ENCODE measurements at places on chromosomes 4 and X.

GRCh38 chr4:90582087-90582486 lies 454.9 kb downstream of the CCSER1 start:
- DNase-seq: no peak

DNA sequence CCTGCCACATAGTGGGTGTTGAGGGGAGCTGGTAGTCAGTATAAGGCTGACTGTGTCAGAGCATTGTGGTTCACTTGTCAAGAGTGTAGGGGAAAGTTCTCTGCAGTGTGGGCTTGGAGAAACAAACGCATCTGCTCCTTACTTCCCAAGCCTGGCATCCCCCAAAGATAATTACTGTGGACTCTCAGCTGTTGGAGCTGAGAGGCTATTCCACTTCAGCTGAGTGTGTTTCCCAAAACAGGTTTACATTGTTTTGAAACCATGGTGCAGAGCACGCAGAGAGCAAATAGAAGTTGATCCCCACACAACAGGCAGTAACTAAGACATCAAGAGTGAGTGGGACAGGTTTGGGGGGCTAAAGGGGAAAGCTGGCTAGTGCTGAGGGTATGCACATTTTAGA lies 181.0 kb upstream of the EOLA2 start:
- no peak for DNase-seq

DNA sequence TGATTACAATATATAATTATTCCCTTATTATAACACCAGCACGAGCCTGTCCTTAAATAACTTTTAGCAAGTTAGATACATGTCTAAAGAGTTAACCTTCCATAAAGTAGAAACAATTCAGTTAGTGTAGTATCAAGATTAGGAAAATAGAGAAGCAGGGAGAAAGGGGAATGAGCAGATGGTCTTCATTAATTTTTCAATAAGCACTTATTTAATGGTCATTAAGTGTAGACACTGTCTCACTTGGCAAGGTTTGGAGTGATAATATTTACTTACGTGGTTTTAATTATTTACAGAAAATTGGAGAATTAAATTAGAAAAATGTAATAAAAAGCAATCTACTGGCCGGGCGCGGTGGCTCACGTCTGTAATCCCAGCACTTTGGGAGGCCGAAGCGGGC lies 99.7 kb downstream of the PDS5A start:
- no peak for DNase-seq

DNA sequence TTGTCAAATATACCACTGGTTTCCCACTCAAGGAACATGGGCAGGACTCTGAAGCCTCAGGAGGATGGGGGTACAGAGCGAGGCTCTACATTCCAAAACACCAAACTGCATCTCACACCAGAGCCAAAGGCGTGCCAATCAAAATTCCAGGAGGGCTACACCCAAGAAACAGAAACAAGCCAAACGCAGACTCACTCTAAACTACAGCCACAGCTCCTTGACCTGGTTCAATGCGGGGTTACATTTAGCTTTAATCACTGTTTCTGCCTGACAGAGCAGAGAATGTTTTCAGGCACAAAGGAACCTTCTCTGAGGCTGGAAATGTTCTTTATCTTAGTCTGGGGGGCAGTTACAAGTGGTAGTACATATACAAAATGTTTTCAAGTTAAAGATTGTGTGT lies 2121.5 kb upstream of the AGA start:
- DNase-seq: no peak

- DNase-seq: peak; percentile 3
Observed at GRCh38 chr4:5631352-5632065, 76.8 kb downstream of the EVC2 start.

- no peak for DNase-seq
Observed at GRCh38 chr4:10180927-10181744, 64.5 kb upstream of the WDR1 start.

GRCh38 chr4:1975391-1975801 lies 33.4 kb downstream of the NELFA start:
- no peak for DNase-seq

- DNase-seq: no peak
Observed at GRCh38 chr4:97072666-97073065, 1070.6 kb downstream of the STPG2 start.

DNA sequence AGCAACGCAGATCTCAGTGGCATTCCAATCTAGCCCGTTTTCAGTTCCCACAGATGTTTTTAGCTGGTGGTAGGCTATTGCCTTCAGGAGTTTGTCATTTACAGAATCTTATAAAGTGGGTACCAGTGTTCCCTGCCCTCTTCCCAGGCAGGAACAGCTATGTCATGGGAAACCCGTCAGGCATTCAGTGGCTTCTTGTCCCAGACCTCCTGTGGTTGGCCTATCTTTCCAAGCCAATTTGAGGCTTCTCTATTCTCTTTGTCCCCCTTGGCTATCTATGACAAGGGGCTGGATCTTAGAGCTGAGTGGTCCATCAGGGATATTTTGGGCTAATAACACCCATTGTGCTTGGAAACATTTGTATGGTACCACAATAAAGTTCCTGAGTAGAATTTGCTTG lies 33.6 kb upstream of the RPL34 start:
- no peak for DNase-seq

DNA sequence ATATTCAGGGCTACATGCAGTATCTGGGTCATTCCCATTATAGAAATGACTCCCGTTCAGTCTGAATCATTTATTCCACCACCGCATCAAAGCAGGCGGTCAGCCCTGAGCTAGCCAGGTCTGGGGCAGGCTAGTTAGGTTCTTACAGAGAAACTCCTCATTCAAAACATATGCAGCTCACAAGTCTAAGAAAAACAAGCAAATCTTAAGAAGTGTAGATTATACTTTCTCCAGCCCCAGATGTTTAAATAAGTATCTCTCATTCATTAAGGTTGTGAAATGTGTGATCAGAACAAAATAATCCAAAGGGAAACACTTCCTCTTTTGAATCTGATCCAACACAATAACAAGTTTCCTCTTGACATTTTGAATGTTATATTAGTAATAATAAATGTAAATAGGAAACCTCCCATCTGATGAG lies 441.9 kb downstream of the INPP4B start:
- DNase-seq: no peak

- no peak for DNase-seq
Observed at GRCh38 chr4:77367638-77368037, 210.6 kb downstream of the CCNG2 start.

- DNase-seq: no peak
Observed at GRCh38 chrX:119062750-119063374, 9.9 kb upstream of the CT47C1 start.

- DNase-seq: peak; percentile 36
Observed at GRCh38 chrX:40952855-40953254, 132.4 kb upstream of the USP9X start.

DNA sequence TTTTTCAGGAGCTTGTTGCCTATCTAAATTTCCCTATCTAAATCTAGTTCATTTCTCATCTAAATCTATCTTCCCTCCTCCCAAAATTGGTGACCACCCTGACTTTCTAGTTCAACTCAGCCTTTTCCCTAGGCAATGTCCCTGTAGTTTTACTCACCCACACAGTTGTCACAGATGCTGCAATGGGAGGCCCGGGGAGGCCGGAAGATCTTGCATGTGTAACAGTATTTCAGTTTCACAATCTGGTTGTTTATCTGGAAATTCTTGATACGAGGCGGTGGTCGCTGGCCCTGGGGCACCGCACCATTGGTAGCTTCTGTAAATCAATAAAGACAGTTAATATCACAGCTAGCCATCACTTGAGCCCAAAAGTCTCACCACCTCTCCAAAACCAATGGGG lies 20.2 kb downstream of the ZDHHC9 start:
- peak; percentile 66 for DNase-seq

DNA sequence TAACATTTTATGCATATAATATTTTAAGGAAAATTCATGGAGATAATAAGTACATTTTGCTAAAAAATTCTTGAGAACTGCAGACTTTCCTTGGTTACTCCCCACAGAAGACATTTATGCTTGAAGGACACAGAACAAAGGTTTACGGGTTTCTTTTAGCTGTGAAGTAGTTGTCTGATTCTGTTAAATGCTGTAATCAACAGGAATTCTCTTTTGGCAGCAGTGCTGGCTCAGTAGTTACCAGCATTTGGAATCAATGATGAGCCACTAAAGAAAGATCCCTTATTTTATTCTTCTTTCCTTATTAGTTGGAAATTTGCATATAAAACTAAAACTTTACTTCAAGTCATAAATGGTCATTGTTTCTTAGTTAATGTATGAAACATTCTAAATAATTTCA lies 199.3 kb upstream of the FAT4 start:
- DNase-seq: no peak

- no peak for DNase-seq
Observed at GRCh38 chr4:150005537-150005936, 72.7 kb upstream of the DCLK2 start.

DNA sequence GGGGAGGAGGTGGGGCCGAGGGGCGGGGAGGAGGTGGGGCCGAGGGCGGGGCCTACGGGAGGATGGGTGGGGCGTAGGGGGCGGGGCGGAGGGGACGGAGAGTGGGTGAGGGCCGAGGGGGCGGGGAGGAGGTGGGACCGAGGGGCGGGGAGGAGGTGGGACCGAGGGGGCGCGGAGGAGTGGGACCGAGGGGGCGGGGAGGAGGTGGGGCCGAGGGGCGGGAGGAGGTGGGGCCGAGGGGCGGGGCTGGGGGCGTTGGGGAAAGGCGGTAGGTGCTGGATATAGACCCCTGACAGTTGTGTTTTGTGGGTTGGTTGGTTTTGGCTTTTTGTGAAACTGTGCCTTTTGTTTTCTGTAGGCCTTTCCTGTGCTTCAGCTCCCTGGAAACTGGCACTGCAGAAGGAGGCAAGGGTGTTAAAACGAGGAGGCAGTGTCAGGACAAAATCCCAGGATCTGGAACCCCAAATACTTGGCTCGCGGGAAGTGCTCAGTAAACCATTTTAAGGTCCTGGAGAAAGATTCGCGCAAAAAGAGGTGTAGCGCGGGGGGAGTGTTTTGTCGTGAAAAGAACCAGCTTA lies 580 bp upstream of the MMGT1 start:
- no peak for DNase-seq

- no peak for DNase-seq
Observed at GRCh38 chr4:186932196-186932595, 208.5 kb upstream of the FAT1 start.

- DNase-seq: peak; percentile 20
Observed at GRCh38 chr4:2489841-2490552, 21.1 kb downstream of the RNF4 start.

- DNase-seq: no peak
Observed at GRCh38 chrX:14015294-14015693, 14.4 kb downstream of the GEMIN8 start.

GRCh38 chr4:39233783-39234182 lies 51.5 kb downstream of the WDR19 start:
- no peak for DNase-seq
